Activated naive CD4-positive, alpha-beta T cell treated with anti-CD3 and anti-CD28 coated beads, Interleukin-2, amount 50 U/mL, for 72 hours (primary cell): ENCODE measurements at places on chromosomes 2 and 18. TPM values are rescaled to one million over a fixed set of nuclear protein-coding genes. Genes with fewer than 3 reads are reported as not detected.

ERCC3 gene
- 51.8 TPM for total RNA-seq

RPRD1A gene
- 32.2 TPM for total RNA-seq

MROH2A gene
- total RNA-seq: not detected

CHRND gene
- total RNA-seq: not detected

SNTG2 gene
- 0.27 TPM for total RNA-seq

MCEE gene
- 16.7 TPM for total RNA-seq

OTOF gene
- total RNA-seq: 0.16 TPM

SMYD1 gene
- total RNA-seq: not detected

ARHGEF33 gene
- total RNA-seq: 0.19 TPM

HOXD11 gene
- not detected for total RNA-seq

KIAA2012 gene
- total RNA-seq: not detected

LAMA1 gene
- total RNA-seq: not detected

ANKRD29 gene
- not detected for total RNA-seq

ATAD2B gene
- total RNA-seq: 16.7 TPM

DPYSL5 gene
- not detected for total RNA-seq

KLF7 gene
- 28.7 TPM for total RNA-seq

RAB1A gene
- 72.3 TPM for total RNA-seq

CWC22 gene
- total RNA-seq: 23.4 TPM

NEUROD1 gene
- total RNA-seq: not detected

TTN gene
- 4.3 TPM for total RNA-seq

ESPNL gene
- total RNA-seq: 0.18 TPM

GRCh38 chr18:3104190-3105054 is 91.5 kb upstream of the LPIN2 start:
- DNase-seq: no peak

GRCh38 chr2:72813841-72814240 is 12.0 kb downstream of the EXOC6B start:
- no peak for DNase-seq

DNA sequence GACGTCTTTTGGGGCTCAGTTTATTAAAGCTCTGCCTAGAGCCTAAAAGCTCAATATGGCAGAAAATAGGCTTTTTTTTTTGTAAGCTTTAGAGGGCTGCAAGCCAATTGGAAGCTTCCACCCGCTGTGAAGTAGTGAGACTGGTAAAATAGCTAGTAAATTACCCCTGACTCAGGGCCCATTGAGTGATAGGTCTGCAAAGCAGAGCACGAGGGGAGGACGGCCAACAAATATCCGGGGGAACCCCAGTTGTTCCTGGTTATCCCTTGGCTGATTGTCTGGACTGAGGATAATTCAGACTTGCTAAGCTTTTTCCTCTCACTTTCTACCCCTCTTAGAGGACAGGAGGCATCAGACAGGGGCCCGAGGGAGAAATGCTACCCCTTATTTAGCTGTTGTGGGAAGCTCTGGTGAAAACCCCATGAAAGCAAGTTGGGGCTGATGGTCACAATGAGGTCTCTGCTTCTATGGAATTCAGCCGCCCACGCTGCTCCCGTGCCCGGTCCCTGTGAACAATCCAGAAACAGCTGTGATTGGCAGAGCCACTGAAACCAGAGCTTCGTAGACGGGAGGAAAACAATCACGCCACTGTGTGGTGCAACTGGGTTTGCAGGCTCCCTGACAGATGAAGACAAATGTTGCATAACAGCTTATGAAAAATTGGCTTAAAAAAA is 141.9 kb upstream of the LGALSL start:
- no peak for DNase-seq

DNA sequence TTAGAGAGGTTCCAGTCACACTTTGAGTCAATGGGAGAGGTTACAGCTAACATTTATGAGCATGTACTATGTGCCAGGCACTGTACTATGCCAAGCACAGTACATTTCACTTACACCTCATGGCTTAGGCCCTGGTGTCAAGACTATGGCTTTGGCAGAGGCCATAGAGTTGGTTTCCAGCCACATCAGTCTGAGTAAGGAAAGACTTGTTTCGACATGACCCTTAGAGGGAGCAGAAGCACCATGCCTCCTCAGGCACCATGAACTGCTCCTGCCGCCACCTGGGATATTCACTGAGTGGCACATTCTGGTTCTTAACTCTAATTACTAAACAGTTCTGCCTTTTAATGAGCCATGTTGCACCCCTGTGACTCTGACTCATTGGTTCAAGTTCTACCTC is 12.7 kb downstream of the DGUOK start:
- peak; percentile 25 for DNase-seq

DNA sequence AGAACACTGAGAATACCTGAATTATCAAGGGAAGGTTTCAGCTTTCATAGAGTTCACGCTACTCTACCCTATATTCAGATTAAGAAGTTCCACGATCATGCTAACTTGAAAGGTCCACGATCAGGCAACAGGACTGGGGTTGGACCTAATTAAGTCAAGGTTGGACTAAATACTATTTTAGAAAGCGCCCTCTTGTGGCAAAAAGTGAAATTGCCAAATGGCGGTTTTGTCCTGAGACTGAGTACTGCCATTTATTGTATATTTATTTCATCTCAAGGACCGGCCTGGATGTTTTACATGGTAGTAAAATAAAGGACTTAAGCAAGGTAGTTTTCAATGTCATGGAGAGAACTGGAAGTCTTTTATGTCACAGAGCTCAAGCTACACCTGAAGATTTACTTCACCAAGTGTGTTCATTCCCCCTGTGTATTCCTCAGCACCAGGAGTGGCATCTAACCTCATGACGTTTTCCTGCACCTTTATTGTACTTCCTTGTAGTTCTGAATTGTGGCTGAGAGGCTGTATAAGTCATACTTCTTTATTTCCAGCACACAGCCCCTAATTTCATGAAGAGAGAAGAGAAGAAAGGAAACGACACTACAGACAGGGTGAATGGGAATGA is 56.8 kb downstream of the SRD5A2 start:
- peak; percentile 62 for DNase-seq

GRCh38 chr2:121257480-121257840 is 27.5 kb downstream of the TFCP2L1 start:
- DNase-seq: no peak

DNA sequence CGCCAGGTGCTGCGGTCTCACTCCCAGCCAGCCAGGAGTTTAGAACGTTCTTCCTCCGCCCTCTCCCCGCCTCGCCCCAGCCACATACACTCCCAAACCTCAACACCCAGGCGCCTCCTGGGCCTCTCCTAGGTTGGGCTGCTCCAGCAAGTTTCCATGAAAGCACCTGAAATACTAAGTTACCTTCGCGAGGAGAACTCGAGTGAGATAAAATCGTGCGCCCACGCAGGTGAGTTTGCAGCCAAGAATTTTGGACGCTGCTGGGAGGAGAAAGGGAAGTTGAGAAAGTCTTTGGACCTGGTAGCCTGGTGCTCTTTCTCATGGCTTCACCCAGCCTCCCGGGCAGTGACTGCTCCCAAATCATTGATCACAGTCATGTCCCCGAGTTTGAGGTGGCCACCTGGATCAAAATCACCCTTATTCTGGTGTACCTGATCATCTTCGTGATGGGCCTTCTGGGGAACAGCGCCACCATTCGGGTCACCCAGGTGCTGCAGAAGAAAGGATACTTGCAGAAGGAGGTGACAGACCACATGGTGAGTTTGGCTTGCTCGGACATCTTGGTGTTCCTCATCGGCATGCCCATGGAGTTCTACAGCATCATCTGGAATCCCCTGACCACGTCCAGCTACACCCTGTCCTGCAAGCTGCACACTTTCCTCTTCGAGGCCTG is at the start of gene GPR39:
TSS of gene GPR39 (plus strand) at position 83 of the 673 bp plus-strand sequence.
- no peak for DNase-seq

GRCh38 chr2:235485362-235485761 is 8.5 kb upstream of the AGAP1 start:
- no peak for DNase-seq

DNA sequence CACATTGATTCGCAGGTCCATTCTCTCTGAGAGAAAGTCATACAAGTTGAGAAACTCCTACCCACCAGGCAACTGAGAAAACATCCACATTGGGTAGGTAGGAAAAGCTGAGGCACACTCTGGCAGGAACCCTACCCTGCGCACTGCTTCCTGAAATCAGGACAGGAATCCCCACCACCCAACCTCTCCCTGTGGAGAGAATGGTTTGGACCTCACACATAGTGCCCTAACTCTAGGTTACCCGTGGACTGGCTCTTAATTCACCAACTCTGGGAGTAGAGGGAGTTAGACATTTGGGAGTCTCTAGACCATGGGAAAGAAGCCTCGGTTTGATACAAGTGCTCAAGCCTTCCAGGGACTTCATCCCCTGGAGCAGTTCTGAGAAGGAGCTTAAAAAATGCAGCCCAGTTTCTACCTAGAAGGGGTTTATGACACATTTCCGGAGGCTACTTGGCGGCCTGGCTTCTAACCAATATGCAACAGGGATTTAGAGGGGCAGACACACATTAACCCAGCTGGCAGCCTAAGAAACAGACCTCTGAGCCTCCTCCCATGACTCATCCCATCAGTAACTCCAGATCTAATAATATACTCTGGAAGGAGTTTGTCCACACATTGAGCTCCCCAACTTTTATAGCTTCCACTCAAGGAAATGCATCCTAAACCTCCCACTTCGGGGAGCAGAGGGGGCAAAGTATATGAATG is 136.7 kb downstream of the EML6 start:
- no peak for DNase-seq

DNA sequence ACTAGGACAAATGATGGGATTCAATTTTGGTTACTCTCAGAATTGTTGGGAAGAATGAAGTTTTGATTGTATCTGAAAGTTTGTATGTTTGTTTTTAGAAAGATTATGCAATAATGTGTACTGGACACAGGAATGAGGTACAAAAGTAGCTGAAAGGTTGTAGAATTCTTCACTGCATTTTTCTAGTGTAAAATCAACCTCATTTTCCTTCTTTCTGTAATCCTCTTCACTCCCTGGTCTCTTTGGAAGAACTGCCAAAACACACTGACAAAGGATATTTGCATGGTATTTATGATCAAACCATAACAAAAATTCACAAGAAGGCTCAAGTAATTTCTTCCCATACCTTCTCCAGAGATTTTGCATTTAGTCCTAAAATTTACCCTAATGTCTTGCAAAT is 110.7 kb downstream of the ZEB2 start:
- no peak for DNase-seq

- no peak for DNase-seq
Measured at GRCh38 chr18:10370716-10371115, 83.7 kb upstream of the APCDD1 start.

GRCh38 chr2:109533823-109534222 is 79.9 kb downstream of the SEPTIN10 start:
- DNase-seq: no peak

DNA sequence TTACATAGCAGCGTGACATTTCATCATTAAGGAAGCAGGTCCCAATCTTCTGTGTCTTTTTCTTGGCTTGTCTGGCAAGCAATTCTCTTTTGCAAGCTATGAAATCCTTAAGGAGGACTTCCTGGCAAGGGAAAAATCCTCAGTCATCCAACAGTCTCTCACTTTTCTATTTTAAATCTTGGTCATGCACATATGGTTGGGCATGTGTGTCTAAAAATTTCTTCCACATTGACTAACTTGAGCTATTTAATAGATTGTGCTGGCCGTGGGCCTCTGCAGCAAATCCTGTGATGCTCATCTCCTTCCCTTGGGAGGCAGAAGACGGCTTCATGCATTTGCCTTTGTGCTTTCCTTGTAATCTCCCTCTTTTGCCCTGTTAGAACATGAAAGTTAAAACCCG is 634.3 kb upstream of the FANCL start:
- no peak for DNase-seq

GRCh38 chr2:76572981-76573380 is 862.3 kb upstream of the GCFC2 start:
- no peak for DNase-seq

- DNase-seq: no peak
Measured at GRCh38 chr2:14633461-14634181, 1.1 kb downstream of the LRATD1 start.

- DNase-seq: peak; percentile 70
Measured at GRCh38 chr2:70141212-70141901, 49.5 kb downstream of the C2orf42 start.

- no peak for DNase-seq
Measured at GRCh38 chr2:85996591-85996990, 107.8 kb upstream of the ST3GAL5 start.

GRCh38 chr2:1004398-1004797 is 53.7 kb downstream of the SNTG2 start:
- DNase-seq: no peak

DNA sequence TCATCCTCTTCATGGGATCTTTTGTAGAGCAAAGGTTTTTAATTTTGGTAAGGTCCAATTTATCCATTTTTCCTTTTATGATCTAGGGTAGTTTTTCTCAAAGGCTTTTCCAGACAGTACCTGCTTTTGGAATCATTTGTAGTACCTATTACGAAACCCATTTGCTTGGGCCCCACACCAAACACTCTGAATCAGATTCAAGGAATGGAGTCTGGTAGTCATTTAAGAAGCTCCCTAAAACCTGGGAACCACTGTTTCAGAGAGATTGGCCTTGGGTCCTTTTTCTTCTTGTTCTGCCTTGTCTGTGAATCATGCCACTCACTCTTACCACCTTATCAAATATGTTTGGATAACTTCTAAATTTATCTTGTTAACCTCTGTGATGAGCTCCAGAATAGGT is 40.3 kb downstream of the OSBPL6 start:
- no peak for DNase-seq

DNA sequence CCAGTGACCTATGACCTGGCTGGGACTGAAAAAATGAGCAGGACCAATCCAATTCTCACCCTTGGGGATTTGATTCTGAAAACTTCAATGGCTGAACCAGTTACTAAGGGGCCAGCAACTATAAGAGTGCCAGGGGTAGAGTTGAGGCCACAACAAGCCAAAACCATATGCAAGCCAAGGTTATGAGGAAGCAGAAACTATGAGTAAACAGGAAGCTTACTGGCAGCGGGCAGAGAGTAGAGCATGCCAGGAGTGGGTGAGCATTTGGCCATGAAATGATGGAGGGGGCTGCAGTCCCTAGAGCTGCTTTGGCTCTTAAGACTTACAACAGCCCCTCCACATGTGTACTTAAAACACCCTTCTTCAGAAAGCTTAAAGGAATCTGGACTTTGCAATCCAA is 82.4 kb downstream of the RBMS1 start:
- DNase-seq: no peak

DNA sequence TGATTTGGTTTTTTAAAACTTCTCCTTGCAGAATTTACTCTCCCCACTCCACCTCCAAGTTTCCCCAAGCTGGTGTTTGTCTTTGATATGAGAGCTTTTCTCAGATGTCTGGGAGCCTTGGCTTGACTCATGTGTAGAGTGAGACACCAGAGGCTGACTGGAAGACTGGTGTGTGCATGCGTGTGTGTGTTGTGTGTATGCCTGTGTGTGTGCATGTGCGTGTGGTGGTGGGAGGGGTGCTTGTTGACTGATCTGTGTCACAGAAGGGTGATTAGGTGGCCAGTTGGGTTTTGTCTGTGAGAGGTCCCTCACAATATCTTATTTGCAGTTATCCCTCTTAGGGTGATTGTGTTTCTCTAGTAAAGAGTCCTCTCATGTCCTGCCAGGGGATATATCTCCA is 50.5 kb upstream of the HPCAL1 start:
- no peak for DNase-seq

DNA sequence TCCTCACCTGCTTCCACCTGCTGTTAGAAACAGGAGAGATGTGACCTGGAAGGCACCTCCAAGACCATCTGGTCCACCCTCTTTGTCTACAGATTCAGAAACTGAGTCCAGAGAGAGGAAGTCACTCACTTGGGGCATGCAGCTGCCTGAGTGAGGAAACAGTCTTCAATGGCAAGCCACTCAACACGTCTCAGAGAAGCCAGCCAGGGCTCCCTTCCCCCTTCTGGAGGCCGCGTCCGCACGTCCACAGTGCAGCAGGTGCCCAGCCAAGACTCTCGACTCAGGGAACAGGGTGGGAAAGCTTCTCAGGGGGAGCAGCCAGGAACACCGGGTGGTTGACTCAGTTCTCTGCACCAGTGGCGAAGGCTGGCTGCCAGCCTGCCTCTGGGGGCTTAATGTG is 201.7 kb downstream of the BCL11A start:
- no peak for DNase-seq
